ENCODE measurements at places on chromosomes 12 and 14.

DNA sequence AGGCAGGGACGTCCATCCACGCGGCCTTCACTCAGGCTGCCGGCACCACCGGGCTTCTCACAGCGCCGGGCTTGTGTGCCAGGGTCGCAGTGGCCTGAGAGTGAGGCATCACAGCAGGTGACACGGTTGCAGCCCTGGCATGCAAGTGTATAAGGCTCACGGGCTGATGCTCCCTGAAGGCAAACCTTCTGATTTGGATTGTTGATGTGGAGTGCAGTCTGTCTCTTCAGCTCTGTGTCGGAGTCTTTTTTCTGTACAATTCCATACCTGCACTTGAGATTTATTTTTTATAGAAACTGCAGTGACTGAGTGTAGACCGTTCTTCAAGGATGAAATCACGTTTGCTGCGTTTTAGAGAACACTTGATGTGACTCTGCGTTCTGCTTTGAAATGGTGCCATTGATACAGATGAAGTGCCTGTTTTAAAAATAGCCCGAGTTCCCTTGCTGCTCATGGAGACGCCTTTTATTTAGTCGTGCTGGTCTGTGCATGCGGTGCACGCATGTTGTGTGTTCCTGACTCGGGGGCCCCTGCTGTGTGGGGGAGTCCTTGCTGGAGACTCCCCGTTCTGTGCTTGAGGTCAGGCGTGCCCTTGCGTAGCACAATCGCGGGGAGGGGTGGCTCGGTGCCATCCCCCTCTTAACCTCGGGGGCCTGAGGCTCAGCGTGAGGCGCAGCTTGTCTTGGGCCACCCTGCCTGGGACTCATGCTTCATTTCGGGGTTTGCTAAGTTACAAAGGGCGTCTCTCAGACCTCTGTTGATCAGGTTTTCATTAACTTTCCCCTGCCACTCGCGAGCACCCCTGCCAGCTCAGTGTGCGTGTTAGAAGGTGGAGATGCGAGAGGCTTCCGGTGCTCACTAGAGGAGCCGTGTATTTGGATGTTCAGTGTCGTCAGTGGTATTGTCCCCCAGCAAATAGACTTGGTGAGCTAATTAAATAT lies 21.6 kb upstream of the AMN start:
- no peak for DNase-seq

DNA sequence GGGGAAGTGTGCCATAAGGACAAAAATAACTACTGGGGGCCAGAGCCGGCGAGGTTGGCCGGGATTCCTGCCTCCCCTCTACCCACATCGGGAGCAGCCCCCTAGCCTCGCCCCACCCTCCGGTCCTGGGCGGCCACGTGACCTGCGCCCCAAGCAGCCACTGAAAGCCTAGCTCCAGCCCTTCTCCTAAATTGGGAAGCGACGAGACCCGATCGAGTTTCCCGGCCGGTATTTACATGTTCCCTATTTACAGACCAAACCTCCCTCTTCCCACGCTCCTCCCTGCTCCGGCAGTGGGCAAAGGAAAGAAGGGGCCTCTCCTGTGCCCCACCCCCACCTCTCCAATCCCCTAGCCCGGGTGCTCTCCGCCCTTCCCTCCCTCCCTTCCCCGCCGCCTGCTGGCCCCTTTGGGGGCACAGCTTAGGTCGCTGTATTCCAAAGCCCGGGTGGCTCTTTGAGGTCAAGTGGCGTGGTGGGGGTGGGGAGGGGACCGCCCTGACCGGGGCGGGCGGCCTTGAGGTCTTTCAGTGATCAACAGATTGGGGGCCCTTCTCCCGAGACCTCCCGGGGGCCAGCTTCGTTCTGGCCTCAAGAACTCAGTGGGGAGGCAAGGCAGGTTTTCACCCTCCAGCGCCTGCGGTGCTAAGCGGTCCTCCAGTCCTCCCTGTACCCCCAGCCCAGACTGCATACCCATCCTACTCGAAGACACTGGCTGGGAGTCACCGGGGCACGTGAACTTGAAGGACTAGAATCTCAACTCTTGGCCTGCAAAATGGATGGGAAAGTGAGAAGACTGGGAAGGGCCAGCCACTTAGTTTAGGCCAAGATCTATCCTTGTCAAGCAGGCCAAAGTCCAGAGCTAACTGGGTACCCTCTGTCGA lies 6.3 kb upstream of the CTDSP2 start:
- DNase-seq: no peak

DNA sequence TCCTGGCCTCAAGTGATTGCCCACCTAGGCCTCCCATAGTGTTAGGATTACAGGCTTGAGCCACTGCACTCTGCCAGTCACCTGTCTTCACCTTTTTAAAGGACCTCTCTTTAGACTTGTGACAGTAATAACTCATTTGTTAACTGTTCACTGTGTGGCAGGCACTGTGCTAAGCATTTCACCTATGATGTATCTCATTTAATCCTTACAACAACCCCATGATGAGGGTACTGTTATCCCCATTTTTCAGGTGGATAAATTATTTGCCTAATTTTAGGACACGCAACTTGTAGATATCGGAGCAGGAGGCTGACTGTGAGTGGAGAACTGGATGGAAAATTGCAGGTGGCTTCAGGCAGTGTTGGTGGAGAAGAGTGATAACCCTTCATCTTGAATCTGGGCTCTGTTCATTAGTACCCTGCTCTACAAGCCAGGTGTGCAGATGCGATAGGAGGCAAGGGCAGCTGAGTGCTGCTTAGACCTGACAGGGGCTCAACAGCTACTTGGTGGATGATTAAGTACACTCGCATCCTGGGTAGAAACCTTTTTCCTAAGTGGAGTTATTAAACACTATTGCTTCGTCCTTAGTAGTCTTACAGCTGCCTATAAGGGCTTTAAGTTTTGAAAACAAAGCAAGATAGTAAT lies 2.7 kb downstream of the TCTN1 start:
- no peak for DNase-seq

DNA sequence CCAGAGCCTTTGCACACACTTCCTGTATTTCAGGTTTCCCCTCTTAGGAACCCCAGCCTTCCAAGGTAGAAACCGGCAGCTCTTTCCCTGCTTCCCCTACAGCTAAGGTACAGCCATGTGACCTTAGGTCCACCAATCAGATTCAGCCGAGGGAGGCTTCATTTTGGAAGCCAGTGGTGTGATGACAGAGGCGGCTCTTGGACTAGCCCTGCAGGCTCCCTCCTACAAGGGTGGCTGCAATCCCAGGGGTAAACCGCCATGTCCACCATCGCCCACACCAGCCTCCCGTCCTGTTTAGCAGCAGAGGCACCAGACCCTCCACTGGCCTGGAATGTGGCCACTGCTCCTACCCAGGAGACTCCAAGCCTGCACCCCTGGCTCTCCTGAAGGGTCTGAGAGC lies 65.6 kb downstream of the SERPINA3 start:
- no peak for DNase-seq

DNA sequence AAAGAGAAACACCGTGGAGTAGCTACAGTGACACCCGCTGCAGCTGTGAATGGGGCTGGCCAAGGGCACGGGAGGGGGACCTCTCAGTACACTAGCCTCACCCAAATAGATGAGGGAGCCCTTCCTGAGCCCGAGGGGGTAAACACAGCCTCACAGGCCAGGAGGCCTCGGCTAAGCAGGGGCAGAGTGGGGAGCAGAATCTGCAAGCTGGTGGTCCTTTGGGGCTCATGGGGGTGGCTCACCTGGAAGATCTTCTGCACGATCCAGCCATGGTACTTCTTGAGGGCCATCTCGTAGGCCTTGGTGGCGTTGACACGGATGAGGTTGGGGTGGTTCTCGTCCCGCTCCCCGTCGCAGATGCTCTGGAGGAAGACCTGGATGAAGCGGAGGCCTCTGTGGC lies 22.2 kb upstream of the TRPV4 start:
- no peak for DNase-seq

- DNase-seq: peak; percentile 56
These were observed 805 bp upstream of the CRACR2A start for GRCh38 chr12:3753544-3754284.

- DNase-seq: no peak
These were observed 149.4 kb downstream of the METTL25 start for GRCh38 chr12:82507686-82508085.
